Hypothalamus (tissue), 51 donors: ENCODE measurements at places on chromosomes 3 and 15.

GRCh38 chr15:72559781-72560180 is 85.7 kb downstream of the ARIH1 start:
- DNase-seq, result no peak

GRCh38 chr3:5190147-5190791 is 2.8 kb downstream of the EDEM1 start:
- no peak for DNase-seq

- no peak for DNase-seq
These were observed 57.8 kb upstream of the CPOX start for GRCh38 chr3:98650971-98651779.

DNA sequence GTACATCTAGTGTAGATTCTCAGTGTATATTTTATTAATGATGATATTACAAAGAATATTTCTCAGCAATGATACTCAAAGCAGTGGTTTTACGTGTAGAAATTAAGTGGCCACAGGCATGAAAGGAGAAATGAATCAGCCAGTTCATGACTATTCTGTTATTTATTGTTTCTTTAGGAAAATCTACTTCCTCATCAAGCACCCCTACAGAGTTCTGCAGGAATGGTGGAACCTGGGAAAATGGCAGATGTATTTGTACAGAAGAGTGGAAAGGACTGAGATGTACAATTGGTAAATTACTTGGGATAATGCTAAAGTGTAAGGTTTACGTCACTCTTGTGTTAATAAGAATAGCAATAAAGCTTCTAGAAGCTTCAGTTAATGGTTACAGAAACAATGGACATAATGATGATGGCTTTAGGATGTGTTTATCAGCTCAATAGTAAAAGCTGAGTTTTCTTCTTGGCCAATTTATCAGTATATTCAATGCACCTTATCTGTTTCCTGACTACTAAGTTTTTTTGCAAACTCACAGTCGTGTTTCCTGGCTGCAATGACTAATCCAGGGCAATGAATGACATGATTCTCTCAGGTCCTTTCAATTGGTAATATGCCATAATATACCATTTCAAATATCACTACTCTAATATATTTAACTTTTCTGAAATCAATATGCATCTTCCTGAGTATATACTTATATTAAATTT is 20.2 kb downstream of the ADGRG7 start:
- DNase-seq, result no peak

GRCh38 chr3:47899495-47900108 is 96.7 kb downstream of the DHX30 start:
- no peak for DNase-seq

GRCh38 chr3:118688396-118688884 is 346.2 kb downstream of the IGSF11 start:
- no peak for DNase-seq

- no peak for DNase-seq
These were observed 193.3 kb upstream of the PROK2 start for GRCh38 chr3:71978150-71978721.

DNA sequence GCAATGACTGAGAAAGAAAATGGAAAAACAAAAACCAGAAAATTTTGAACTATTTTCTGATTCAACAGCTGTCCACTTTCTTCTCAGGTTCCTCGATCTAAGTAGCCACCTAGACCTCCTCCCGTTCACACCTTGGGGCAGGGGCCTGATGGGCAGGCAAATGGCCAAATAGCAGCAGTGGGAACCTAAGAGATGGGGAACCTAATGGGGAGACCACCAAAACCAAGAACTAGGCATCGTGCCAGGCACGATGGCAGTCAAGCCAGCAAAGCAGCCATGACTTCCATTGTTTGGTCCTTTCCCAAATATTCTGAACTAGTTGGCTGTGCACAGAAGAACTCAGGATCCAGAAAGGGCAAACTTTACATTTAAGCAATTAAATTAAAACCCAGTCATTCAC is 57.1 kb downstream of the CAPN7 start:
- no peak for DNase-seq

- no peak for DNase-seq
These were observed 26.9 kb upstream of the ADCY5 start for GRCh38 chr3:123475786-123476185.

- no peak for DNase-seq
These were observed 132.7 kb downstream of the CD47 start for GRCh38 chr3:107958146-107958545.

DNA sequence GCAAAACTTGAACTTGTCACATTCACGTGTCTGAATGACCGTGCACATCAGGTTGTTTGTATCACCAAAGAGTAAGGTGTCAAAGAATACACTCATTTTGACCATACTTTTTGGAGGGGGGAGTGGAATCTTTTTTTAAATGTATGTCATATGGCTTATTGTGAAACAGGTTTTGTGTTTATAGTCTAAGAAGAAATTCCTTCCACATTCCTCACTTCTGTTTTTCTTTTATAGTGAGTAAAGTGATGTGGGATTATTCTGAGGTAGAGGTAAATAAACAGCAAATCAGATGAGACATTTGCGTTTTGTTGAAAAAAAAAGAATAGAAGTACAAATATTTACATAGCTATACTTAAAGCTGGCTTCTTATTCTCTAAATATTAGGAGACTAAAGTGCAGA is 33.0 kb downstream of the SRP14 start:
- DNase-seq, result no peak

GRCh38 chr15:92745845-92746271 is 90.3 kb upstream of the FAM174B start:
- DNase-seq, result no peak

DNA sequence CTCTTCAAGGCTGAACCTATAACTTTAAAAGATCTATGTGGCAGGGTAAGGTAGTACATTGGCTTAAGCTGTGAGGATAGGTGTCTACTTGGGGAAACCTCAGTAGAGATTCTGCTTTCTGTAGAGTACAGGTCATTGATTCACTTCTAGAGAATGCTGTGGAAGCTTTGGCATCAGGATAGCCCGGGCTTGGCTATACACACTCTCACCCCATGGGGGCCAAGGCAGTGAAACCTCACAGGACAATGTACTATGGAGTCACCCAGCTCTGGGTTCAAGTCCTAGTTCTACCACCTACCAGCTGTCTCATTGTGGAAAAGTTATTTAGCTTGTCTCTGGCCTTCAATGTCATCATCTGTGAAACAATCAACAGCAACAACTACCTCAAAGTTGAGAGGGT is 9.0 kb downstream of the MTFMT start:
- no peak for DNase-seq

- DNase-seq, result no peak
These were observed 46.2 kb upstream of the PRTG start for GRCh38 chr15:55789066-55789660.

DNA sequence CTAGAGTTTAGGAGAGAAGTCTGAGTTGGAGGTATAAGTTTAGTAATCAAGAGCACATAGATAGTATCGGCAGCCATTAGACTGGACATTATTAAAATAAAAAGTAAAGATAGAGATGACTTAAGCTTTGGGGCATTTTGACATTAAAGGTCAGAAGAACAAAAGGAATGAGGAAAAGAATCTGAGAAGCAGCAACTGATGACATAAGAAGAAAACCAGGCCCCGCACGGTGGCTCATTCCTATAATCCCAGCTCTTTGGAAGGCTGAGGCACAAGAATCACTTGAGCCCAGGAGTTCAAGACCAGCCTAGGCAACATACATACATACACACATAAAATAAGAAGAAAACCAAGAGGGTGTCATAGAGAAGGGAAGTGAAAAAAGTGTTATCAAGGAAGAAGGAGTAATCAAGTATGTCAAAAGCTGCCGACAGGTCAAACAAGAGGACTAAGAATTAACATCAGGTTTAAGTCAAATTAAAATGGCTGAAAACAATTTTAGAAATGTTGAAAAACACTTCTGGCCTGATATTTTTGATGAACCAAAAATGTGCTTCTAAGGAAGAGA is 38.9 kb downstream of the ACAP2 start:
- no peak for DNase-seq

DNA sequence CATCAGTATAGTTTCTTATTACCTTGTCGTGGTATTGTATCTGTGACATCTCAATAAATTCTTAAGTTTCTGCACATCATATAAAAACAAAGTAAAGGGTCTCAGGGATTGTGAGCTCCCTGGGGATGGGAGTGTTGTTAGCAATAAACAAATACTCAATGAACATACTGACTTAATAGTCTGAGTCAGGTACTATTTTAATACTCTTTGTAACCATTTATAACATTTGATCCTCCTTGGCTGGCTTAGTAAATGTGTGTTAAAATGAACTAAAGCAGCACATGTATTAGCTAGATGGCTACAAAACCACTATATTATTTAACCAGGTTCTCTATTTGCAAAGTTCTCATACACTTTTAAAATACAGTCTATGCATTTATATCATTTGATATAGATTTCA is 1.8 kb downstream of the ICE2 start:
- no peak for DNase-seq

DNA sequence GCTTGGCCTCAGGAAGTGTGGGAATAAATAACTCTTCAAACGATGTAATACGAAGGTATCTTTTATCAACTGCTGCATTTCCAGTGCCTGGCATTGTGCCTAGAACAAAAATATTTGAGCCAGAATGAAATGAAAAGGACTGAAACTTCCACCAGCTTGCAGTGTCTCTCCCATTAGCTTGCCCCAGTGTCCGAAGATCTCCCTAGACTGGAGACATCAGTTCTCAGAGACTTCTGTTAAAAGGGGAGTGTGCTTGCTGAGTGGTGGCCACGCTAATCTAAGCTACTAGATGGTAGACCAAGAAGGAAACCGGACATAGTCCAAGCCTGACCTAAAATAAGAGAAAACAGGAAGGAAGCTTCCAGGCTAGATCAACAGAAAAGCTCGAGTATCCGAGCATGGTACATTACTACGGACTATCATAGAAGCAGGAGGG is 28.6 kb downstream of the KCNAB1 start:
- no peak for DNase-seq

GRCh38 chr15:45115312-45115820 is 1.2 kb downstream of the DUOXA2 start:
- DNase-seq, result no peak

GRCh38 chr15:37095770-37096557 is 4.4 kb downstream of the MEIS2 start:
- no peak for DNase-seq

GRCh38 chr3:146050691-146051090 is 110.3 kb downstream of the PLOD2 start:
- no peak for DNase-seq

DNA sequence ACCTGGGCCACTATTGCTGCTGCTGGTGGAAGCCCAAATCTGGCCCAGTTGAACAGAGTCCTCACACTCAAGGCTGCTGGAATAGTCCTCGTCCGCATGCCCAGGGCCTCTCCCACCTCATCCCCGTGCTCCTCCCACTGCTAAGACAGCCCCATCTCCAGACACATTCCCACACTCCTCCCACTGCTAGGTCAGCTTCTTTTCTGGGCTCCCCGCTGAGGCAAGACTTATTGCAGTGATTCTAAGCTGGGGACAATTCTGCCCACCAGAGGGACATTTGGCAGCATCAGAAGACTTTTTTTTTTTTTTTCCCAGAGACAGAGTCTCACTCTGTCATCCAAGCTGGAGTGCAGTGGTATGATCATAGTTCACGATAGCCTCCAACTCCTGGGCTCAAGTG is 35.1 kb downstream of the POC1A start:
- peak; percentile 14 for DNase-seq

DNA sequence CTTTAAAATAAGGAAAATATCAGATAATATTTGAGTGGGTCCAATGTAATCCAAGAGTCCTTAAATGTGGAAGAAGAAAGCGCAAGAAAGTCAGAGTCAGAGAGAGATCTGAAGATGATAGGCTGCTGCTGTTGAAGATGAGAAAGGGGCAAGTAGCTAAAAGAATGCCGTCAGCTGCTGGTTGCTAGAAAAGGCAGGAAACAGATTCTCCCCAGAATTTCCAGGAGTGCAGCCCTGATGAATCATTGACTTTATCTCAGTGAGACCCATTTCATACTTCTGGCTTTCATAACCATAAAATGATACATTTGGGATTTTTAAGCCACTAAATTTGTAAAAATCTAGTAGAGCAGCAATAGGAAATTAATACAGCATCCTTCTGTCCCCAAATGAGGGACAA is 7.5 kb upstream of the CHMP2B start:
- DNase-seq, result no peak

GRCh38 chr3:125525153-125525552 is 5.2 kb upstream of the SNX4 start:
- DNase-seq, result no peak

DNA sequence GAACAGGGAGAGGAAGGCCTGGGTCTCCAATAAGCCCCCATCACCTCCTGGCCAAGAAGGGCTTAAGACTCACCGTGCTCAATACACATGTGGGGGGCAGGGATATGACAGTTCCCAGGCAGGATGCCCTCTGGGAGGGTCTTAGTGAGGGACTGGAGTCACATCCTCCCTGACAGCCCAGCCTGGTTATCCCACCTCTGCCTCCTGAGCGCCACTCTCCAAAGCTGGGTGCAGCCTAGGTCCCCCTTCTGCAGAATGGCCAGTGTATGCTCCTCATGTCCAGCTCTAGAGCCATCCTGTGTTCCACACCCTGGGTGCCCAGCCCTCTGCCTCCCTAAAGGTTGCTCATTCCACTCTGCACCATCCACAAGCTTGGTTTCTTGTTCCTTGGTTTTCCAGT is 1.2 kb upstream of the SHISA5 start:
- no peak for DNase-seq

DNA sequence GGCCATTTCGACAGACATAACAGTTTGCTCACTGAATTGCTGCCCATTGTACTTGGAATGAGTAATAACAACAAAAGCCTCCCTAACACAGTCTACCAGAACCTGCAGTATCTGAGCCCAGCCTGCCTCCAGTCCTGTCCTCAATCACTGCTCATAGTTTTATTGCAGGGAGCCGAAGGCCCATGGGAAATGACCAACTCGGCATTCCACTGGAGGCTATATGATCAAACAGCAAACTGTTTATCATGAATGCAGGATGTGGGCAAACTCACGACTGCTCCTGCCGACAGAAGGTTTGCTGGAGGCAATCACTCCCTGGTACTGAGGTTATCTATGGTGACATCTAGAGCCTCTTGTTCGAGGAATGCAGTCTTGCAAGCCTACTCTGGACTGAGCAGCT is 46.3 kb downstream of the LSM3 start:
- no peak for DNase-seq

- DNase-seq, result no peak
These were observed 223.7 kb upstream of the NANOGP8 start for GRCh38 chr15:35308802-35309201.

- DNase-seq, result peak; percentile 77
These were observed 604 bp upstream of the TJP1 start for GRCh38 chr15:29822684-29823459.

GRCh38 chr15:80250614-80251427 is 1.2 kb downstream of the CTXND1 start:
- DNase-seq, result no peak

DNA sequence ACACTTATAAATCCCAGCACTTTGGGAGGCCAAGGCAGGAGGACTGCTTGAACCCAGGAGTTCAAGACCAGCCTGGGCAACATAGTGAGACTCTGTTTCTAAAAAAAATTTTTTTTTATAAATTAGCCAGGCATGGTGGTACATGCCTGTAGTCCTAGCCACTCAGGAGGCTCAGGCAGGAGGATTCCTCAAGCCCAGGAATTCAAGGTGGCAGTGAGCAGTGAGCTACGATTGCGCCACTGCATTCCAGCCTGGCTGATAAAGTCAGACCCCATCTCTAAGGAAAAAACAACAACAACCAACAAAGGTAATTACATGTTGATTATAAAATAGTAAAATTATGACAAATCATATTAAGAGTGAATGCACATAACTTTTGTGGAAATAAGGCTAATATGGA is 40.9 kb downstream of the MCCC1 start:
- DNase-seq, result no peak

GRCh38 chr3:64921281-64922065 is 233.7 kb upstream of the ADAMTS9 start:
- no peak for DNase-seq

GRCh38 chr15:98163319-98164045 is 203.0 kb downstream of the ARRDC4 start:
- DNase-seq, result no peak
